Small intestine (tissue), 16 donors: ENCODE measurements at places on chromosomes 13 and 19.

- DNase-seq: peak; percentile 39
Measured at GRCh38 chr13:108342369-108343289, 73.1 kb downstream of the TNFSF13B start.

DNA sequence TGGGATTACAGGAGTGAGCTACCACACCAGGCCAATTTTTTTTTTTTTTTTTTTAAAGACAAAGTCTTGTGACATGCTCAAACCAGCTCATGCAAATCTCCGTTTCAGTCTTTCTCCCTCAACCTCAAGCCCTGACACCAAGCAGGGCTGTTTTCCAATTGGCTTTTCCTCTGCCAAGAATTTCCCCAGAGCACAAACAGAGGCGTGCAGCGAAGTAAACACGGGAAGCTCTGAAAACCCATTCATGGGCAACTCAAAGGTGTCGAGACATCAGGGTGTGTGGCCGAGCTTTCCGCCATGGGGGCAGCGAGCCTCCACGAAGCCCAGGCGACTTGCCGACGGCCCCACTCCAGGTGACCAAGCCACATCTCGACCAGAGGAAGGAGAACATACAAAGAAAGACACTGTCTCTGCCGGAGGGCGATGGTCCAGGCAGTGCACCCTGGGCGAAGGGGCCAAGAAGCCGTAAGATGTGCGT lies 70.0 kb downstream of the INSR start:
- DNase-seq: no peak

DNA sequence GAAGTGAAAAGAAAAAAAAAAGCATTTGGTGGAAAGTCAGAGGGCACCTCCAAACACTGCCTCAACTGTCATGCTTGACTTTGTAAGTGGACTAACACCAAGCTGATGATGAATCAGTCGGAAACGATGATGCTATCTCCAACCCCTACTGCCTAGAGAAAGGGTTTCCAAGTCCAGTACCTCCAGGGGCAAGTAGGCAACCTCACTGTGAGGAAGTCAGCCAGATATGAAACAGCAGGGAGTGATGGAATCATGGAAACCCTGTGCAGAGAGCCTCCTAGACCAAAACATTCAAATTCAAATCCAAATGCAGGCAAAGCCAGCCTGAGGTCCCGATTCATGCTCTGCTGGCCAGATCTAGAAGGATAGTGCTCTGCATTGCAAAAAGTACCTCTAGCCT lies 100.9 kb upstream of the SERP2 start:
- no peak for DNase-seq

DNA sequence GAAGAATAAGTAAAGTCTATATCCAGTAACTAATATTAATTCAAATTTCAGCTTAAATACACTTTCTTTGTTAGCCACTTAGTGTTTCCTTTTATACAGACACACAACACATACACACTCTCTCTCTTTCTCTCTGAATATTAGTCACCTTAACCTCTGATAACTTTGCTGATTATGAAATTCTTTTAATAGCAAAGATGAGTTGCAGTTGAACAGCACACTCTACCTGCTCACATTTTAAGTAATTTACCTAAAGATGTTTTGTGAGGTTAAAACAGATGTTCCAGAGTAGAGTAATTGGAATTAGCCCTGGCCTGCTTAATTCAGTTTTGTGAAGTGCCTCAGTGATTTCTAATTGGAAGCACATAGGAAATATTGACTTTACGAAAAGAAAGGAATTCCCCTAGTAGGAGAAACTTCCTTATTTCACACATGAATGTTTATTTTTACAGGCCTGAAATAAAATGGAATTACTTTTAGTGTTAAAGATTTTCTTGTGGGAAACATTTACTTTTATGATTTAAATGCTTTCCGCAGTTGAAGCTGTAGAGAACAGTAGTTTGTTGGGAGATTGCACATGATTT lies 184.3 kb downstream of the MYO16 start:
- DNase-seq: no peak

DNA sequence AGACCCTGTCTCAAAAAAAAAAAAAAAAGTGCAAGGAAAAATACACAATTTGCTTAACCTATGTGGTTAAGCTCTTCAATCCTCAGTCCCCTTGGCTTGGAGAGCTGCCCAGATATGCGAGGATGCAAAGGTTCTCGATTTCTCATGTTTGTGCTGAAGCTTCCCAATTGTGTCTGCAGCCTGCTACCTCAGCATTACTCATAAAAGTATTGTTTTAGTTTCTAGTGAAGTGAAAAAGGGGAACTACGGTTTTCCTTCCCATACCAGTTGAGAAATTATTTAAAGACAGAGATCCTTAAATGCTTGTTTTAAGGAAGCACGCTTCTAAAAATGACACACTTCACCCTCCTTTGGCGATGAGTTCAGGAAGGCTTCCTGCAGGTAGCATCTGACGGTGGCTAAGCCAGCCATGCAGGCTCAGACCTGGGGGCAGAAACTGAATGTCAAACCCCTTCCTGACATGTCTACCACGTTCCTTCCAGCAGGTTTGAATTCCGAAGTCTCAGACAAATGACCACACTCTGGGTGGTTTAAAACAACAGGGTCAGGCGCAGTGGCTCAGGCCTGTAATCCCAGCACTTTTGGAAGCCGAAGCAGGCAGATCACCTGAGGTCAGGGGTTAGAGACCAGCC lies 47.9 kb downstream of the RUBCNL start:
- DNase-seq: no peak

- DNase-seq: no peak
Measured at GRCh38 chr19:46088101-46088500, 36.4 kb downstream of the IGFL3 start.

- DNase-seq: no peak
Measured at GRCh38 chr19:49645592-49645991, 3.6 kb downstream of the SCAF1 start.

DNA sequence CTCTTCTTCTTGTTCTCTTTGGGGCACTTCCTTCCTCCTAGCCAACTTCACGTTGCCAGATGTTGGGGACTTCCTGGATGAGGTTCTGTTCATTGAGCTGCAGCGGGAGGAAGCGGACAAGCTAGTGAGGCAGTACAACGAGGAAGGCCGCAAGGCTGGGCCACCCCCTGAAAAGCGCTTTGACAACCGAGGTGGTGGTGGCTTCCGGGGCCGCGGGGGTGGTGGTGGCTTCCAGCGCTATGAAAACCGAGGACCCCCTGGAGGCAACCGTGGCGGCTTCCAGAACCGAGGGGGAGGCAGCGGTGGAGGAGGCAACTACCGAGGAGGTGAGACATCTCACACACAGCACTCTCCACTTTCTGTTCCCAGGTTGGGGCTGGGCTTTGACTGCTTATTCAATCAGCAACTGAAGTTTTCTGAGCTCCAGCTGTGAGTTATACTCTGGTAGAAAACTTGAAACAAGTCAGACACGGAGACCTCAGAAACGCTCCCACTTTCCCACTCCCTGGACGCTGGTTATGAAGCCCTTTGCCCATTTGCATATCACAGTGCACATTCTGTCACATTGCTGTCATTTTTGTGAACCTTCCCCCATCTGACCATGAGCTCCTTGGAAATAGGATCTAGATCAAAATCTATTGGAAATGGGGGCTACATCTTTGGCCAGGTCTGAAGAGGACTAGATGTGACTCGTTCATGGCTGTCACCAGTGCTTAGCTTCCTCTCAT lies 7.2 kb upstream of the CCDC97 start:
- peak; percentile 46 for DNase-seq

GRCh38 chr13:19772306-19772705 lies 10.4 kb downstream of the PSPC1 start:
- no peak for DNase-seq

DNA sequence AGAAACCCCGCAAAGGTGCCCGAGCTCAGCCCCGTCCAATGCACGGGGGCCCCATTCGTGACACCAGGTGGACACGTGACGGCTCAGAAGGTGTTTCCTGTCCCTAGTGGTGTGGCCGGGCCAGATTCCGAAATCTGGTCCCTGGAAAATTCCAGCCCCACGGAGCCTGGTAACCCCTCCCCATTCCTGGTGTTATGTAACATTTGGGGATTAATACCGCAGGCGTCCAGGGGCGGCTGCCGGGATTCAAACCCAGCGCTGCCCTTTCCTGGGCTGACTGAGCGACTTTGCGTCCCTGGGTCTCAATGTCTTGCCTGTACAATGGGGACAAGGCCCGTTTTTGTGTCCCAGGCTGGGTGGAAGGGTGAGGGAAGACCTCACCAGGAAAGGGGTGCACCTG lies 1.0 kb upstream of the PLK5 start:
- DNase-seq: no peak

DNA sequence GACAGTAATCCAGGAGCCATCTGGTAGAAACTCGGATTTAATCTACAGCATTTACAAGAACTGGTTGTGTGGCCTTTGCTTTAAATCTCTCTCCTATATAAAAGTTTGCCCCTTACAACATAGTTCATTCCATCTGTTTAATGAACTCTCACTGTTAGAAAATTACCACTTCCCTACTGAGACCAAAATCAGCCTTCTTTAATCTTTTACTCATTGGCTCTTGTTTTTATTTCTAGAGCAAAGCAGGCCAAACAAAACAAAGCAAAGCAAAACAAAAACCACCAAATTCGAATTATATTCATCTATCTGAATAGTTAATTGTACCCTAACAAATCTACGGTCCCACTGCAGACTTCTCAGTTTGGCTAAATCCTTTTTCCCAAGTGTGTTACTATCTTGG lies 127.0 kb downstream of the UGGT2 start:
- DNase-seq: no peak

GRCh38 chr13:44271473-44271872 lies 102.2 kb upstream of the SERP2 start:
- no peak for DNase-seq

GRCh38 chr19:18972851-18973250 lies 31.8 kb upstream of the HOMER3 start:
- no peak for DNase-seq

DNA sequence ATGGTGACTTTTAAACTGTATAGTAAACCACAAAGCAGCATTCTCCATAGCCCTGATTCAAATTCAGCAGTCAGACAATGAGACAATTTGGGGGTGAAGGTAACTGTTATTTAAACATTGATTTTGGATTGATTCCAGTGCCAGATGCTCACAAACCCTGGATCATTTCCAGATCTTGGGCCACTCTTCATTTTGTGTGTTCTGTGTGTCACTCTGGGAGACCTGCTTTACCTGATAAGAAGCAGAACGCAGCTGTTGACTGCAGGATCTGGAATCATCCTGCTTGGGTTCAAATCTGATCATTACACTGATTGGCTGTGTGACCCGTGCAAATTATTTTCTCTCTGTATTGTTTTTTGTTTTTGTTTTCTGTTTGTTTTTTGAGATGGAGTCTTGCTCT lies 4.0 kb upstream of the PCDH8 start:
- DNase-seq: peak; percentile 4

- DNase-seq: peak; percentile 28
Measured at GRCh38 chr19:53908106-53908934, 758 bp upstream of the CACNG7 start.

GRCh38 chr13:73055813-73056564 lies 2.8 kb upstream of the KLF5 start:
- DNase-seq: peak; percentile 69

DNA sequence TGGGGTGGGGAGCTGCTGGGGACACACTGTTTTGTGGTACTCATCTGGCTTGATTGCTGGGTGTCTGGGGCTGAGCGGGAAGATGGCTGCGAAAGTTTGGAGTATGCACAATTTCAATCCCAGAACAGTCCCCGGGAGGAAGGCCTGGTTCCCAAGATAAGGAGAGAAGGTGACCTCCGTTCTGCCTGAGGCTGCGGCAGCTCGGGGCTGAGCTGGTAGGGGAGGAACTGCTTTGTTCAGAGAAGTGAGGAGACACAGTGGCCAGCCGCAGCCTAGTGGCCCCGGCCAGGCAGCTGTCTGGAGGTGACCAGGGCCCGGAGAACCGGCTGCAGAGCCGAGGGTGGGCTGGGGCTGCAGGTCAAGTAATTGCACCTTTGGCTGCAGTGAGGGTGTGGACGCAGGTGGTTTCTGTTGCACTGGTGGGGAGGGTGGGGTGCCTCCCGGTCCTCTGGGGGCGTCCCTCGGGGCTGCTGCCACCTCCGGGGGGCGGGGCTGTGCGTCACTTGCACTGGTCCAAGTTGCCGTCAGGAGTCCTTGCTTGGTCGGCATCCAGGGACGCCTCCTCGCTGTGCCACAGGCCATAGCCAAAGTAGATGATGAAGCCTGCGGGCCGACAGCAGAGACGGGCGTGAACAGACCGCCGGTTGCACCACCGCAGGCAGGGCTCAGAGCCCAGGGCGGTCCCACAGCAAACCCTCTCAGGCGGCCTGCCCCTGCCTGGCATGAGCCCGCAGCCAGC lies 81.3 kb downstream of the SLC7A1 start:
- DNase-seq: no peak

GRCh38 chr19:31344403-31344802 lies 4.8 kb downstream of the TSHZ3 start:
- no peak for DNase-seq

DNA sequence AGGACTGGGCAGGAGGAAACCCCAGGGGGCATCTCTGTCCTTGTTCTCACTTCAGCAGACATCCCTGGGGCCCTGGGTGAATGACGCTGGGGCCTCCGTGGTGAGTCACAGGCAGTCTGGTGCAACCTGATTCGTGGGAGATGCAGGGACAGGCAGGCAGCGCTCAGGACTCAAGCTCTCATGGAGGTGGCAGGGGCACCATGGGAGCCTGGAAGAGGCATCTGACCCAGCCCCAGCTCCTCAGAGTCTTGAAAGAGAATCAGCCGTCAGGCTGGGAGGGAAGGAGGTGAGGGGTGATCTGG lies 14.0 kb upstream of the PTOV1 start:
- no peak for DNase-seq
